Activated CD4-positive, alpha-beta T cell treated with anti-CD3 and anti-CD28 coated beads, Interleukin-2, amount 50 U/mL, for 16 hours (primary cell): ENCODE measurements at places on chromosomes 12 and 14.

DNA sequence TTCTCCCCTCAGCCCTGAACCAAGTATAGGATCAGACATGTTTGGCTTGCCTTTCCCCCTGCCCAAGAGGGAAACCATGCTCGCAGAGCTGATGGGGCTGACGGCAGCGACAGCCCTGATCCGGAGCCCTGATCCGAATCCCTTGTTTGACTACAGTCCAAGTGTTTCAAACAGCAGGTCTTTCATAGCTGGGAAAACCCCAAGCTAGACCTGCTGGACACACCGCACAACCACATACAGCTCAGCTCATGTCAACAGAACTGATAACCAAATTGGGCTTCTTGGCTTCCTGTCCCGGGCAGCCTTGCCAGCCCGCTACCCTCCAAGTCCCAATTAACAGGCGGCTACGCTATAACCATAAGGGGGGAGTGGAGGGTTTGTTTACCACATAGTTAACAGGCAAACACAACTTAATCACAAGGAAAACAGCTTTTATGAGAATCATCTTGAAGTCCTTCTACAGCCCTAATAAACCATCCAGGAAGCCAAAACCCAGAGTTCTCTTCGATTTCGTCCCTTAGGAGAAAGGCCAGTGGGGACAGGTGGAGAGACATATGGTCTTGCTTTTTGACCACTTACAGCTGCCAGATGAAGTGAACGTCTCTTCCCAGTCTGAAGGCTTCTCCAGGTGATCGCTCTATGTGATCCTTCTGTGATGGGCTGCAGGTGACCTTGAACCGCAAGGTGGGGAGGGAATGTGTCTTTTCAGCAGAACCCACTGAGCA, 64.5 kb upstream of the MANSC4 start:
- DNase-seq, result no peak

GRCh38 chr12:13069380-13069779, 25.2 kb downstream of the FAM234B start:
- DNase-seq, result no peak

DNA sequence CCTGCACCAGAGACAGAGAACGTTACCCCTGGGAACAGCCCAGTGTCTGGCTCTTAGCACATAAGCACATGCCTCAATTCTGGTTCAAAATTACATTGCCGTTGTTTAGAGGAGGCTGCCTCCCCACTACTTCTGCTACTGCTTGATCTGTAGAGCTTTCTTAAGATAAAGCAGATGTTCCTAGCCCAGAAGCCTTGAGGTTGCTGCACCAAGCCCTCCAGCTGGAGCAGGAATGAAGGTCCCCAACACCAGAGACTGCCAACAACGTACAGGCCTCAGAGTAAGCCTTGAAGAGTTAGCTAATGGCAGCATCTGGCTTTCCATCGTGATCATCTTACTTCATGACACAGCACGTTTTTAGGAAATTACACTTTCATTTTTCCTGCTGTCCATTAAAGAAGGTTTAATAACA, 34.7 kb upstream of the AMIGO2 start:
- DNase-seq, result no peak

- no peak for DNase-seq
These were observed 309.1 kb downstream of the GXYLT1 start for GRCh38 chr12:41835556-41835955.
